Progenitor cell of endocrine pancreas (in vitro differentiated cells): ENCODE measurements at places on chromosomes 4 and X.

GRCh38 chrX:145751943-145752342, 65.7 kb upstream of the SLITRK2 start:
- no peak for DNase-seq

GRCh38 chrX:45445745-45446412, 245.2 kb upstream of the DIPK2B start:
- no peak for DNase-seq

- DNase-seq, result no peak
Measured at GRCh38 chr4:94498502-94498901, 46.8 kb downstream of the PDLIM5 start.

DNA sequence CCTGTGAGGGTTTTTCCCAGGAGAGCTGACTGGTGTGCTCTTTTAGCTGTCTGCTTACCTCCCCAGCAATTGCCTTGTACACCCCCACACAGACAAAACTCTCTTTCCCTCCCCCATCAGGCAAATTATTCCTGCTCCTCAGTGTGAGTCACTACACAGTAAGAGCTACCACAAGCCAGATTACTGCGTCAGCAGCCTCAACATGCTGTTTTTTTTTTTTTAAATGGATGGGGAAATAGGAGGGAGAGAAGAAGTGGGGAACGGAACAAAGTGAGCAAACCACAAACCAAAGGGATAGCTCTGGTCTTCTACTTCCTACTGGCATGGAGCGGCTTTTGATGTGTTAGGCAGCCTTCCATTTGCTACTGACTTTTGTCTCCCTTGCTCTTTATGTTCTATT, 107.5 kb upstream of the ACSL4 start:
- no peak for DNase-seq

- no peak for DNase-seq
Measured at GRCh38 chr4:138291431-138291830, 49.3 kb upstream of the SLC7A11 start.

- no peak for DNase-seq
Measured at GRCh38 chrX:7073336-7073735, 74.2 kb upstream of the STS start.

DNA sequence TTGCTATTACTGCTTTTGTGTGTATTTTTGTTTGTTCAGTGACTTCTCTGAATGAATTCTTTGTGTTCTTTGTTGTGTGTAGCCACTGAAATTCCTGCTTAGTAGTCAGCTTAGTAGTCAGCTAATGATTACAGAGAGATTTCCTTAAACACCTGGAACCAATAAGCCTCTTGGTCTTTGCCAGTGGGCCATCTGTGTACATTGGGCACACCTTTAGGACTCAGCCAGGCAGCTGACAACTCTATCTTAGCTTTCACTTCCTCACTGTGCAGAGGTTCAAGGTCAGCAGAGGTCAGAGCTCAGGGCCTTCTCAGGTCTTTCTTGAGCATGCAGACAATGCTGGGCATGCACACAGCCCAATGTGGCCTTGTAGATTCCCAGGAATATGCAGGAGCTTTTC, 59.3 kb downstream of the RWDD4 start:
- DNase-seq, result no peak

DNA sequence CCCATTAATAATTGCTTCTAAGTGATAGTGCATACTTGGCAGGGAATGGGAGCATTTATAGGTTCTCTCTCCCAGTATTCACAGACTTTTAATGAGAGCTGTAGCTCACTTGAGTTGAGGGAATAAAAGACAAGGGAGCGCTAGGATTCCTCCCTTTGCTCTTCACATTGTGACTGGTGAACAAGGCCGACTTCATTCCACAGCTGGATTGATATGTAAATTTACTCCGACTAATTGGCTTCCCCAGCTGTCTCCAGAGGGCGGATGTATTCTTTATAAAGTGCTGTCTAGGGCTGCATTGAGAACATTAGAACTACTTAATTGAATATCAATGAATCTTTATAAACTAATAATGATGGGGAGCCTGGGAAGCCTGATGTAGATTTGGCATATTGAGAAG, 63.4 kb downstream of the GPR50 start:
- no peak for DNase-seq

GRCh38 chr4:153466949-153467896, 1.1 kb downstream of the TMEM131L start:
- peak; percentile 52 for DNase-seq

GRCh38 chrX:39905538-39905891, 192.2 kb downstream of the BCOR start:
- no peak for DNase-seq

GRCh38 chr4:119000400-119000799, 111.7 kb downstream of the SYNPO2 start:
- no peak for DNase-seq

GRCh38 chrX:122817321-122817955, 366.6 kb upstream of the GRIA3 start:
- no peak for DNase-seq
